ENCODE measurements at places on chromosomes 1 and 21. TPM values are rescaled to one million over a fixed set of nuclear protein-coding genes. Genes with fewer than 3 reads are reported as not detected.

The NRDC gene
- total RNA-seq = 61.7 TPM

The SEMA4A gene
- total RNA-seq = 0.97 TPM

The CITED4 gene
- 1.7 TPM for total RNA-seq

The KRTAP10-2 gene
- not detected for total RNA-seq

The EXTL1 gene
- 2.3 TPM for total RNA-seq

The DENND4B gene
- 21.6 TPM for total RNA-seq

The AHCTF1 gene
- total RNA-seq = 34.7 TPM

The ERG gene
- not detected for total RNA-seq

The ETV3L gene
- not detected for total RNA-seq

The IVL gene
- total RNA-seq = not detected

The OR10Z1 gene
- total RNA-seq = not detected

The BARHL2 gene
- total RNA-seq = not detected

The COL8A2 gene
- 38.0 TPM for total RNA-seq

The SPRR5 gene
- not detected for total RNA-seq

The BTBD8 gene
- 5.3 TPM for total RNA-seq

The GFI1 gene
- under 0.01 TPM for total RNA-seq

The ADORA1 gene
- total RNA-seq = 5.5 TPM

The GMEB1 gene
- total RNA-seq = 12.1 TPM

The KRTAP19-2 gene
- not detected for total RNA-seq

The DIO1 gene
- total RNA-seq = not detected

The OVAAL gene
- total RNA-seq = not detected

The RNF186 gene
- total RNA-seq = not detected

The CRP gene
- not detected for total RNA-seq

The PTCH2 gene
- 0.32 TPM for total RNA-seq

The HEYL gene
- total RNA-seq = 0.16 TPM

The AMY1C gene
- not detected for total RNA-seq

The ADGRL2 gene
- total RNA-seq = 74.9 TPM

The IFNAR1 gene
- 31.0 TPM for total RNA-seq

The MAP7D1 gene
- 159 TPM for total RNA-seq

The ALX3 gene
- total RNA-seq = 1.9 TPM

The GJA8 gene
- not detected for total RNA-seq

The PPIAL4G gene
- not detected for total RNA-seq

The FMN2 gene
- 12.8 TPM for total RNA-seq

The CACHD1 gene
- 30.4 TPM for total RNA-seq

The FAM43B gene
- total RNA-seq = 0.16 TPM

The TRAF3IP3 gene
- total RNA-seq = not detected

The TSPEAR gene
- not detected for total RNA-seq

The TMCO4 gene
- total RNA-seq = 28.3 TPM

The ELAPOR1 gene
- 0.85 TPM for total RNA-seq

The KCNA3 gene
- total RNA-seq = 0.36 TPM

The SPRR2B gene
- not detected for total RNA-seq

The C8B gene
- total RNA-seq = not detected

The DNALI1 gene
- 5.3 TPM for total RNA-seq

The WDR64 gene
- not detected for total RNA-seq

The FCRLB gene
- total RNA-seq = 0.49 TPM

The LGR6 gene
- total RNA-seq = 0.16 TPM

Measured in hair follicle dermal papilla cell (primary cell).